ENCODE measurements at places on chromosomes 4 and X.

GRCh38 chr4:127832585-127832984 is 48.1 kb upstream of the PLK4 start:
- no peak for DNase-seq

GRCh38 chr4:87961993-87962392 is 13.5 kb upstream of the SPP1 start:
- peak; percentile 53 for DNase-seq

GRCh38 chr4:71828470-71828869 is 44.6 kb upstream of the GC start:
- DNase-seq = no peak

DNA sequence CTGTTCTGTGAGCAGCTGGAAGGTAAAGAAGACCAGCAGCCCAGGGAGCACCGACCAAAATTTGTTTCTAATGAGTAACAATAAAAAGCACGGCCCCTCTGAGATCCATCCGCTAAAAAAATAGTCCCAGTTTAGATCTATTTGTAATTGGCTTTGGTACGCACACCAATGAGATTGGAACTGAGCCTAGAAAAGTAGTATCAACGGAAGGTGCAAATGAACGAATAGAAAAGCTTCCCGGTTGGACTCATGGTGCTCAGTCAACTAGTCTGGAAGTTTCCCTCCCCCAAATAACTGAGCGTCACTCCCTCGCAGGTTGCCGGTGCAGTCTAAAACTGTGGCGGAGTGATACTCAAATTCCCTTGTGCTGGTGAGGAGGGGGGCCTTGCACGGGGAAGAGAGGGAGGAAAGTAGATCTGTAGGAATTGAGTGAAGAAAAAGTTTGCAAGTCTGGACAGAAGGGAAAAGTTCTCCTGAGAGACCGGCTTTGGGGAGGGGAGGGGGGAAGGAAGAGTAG is at the start of gene COL4A5:
Gene COL4A5 (plus strand): TSS at position 413 of the 517 bp plus-strand sequence. CDS start 288 bp downstream, outside the sequence.
- DNase-seq = peak; percentile 90

DNA sequence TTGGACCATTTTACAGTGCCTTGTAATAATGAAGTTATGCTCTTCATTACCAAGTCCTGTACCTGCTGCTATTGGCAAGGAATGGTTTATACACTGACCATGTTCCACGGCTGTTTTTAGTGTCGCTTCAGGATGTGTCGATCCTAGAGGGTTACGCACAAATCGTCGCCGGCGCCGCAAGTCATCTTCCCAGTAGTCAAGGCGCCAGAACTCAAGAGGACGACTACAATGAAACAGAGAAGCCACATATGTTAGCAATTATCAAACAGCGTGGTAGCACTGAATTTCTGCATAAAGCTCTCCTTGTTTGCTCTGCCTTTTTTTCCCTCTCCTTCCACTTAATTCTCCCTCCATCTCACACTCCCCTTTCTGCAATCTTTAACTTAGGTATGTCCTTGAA is 17.0 kb downstream of the MAB21L2 start:
- no peak for DNase-seq

- no peak for DNase-seq
These were observed 29.7 kb upstream of the SLC25A6 start for GRCh38 chrX:1421433-1422134.

GRCh38 chr4:94228493-94229216 is 21.0 kb downstream of the SMARCAD1 start:
- no peak for DNase-seq

- no peak for DNase-seq
These were observed 50.4 kb downstream of the PDK3 start for GRCh38 chrX:24515447-24515846.

- DNase-seq = peak; percentile 41
These were observed 58.1 kb upstream of the ENPP6 start for GRCh38 chr4:184275766-184276165.

Measured in NCI-H226 (cell line).